ENCODE measurements at places on chromosomes 1 and 21.

DNA sequence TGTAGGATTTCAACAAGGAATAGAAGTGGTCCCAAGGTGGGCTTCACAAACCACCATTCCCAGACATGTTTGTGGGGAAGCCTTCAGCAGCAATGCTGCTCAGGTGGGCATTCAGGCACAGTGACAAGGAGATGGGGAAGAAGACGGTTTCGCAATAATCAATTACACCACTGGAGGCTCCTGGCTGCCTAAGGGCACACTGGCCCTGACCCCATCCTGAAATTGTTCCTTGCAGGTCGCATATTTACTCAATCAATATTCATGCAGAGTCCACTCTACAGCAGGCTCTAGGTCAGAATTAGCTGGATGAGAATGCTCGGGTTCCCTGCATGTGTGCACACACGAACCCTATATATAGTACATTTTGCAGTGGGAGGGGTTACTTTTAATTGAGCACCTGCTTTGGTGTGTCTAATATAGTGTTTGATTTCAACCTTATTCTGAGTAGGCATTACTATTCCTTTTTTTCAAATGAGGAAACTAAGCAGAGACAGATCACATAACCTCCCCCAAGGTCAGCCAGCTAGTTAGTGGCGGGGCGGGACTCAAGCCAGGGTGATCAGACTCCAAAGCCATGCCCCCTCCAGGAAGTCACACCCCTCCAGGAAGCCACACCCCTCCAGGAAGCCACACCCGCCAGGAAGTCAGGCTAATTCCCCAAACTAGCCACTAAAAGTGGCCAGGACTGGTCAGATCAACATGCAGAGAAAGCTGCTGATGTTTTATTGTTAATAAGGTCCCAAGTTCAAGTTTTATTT is 106.5 kb downstream of the HLCS start:
- peak; percentile 77 for DNase-seq

- no peak for DNase-seq
Measured at GRCh38 chr1:3521426-3521825, 67.0 kb downstream of the ARHGEF16 start.

DNA sequence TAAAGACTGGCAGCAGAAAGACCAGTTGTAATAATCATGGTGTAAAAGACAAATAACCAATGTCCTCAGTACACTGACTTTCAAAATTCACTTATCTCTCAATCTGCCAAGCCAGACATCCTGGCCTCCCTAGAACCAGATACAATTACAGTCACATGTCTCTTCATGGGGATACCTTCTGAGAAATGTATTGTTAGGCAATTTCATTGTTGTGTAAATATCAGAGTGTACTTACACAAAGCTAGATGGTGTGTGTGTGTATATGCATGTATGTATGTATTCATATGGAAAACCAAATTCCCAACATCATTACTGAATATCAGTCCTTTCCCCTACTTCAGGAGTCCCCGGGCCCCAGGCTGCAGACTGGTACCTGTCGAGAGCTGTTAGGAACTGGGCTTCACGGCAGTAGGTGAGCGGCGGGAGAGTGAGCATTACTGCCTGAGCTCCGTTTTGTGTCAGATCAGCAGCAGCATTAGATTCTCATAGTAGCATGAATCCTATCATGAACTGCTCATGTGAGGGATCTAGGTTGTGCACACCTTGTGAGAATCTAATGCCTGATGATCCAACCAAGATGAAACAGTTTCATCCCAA is 65.3 kb upstream of the ZNF326 start:
- no peak for DNase-seq

DNA sequence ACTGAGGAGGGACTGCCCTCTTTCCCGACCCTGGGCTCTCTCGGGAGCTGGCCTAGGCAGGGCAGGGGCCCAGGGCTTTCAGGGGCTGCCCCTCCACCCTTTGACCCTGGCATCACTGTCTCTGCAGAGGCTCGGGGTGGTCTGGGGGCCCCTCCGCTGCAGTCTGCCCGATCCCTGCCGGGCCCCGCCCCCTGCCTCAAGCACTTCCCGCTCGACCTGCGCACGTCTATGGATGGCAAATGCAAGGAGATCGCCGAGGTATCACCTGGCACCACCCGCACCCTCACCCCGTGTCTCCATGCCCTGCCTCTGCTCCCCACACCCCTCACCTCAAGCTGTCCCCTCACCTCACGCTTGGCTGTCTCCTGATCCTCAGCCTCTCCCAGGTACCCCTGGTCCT is 5.5 kb downstream of the AMPD2 start:
- no peak for DNase-seq

DNA sequence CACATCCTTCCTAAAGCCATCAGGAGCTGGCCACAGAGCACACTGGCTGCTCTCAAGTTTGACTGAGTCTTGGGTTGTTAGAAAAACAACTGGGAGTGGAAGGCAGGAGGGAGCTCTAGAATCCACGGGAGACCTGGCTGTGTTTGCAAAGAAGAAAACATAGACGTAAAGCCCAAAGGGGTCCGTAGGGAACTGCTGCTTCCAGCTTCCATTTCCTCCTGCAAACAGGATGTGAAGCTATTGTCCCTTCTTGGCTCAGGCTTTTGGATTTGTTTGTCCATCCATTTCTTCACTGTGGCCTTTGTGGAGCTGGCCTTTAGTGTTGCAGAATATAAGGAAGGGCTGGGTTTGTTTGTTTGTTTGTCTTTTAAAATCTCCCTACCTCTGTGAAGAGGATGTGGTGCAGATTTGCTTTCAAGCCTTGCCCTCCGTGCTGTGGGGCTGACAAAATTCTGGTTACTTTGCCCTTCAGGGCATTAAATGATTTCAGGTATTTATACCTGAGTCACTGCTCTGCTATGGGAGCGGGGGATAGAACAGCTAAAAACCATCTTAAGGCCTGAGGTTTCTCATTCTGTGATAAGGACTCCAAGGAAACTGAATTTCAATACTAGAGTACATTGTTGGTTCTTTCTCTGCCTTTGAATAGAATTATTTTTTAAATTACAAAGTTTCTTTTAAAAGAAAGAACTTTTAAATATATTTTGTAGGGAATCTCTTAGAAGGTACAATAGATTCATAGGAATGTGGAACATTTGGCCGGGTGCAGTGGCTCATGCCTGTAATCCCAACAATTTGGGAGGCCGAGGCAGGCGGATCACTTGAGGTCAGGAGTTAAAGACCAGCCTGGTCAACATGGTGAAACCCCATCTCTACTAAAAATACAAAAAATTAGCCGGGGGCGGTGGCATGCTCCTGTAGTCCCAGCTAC is 74.3 kb downstream of the MPZL1 start:
- DNase-seq = no peak

DNA sequence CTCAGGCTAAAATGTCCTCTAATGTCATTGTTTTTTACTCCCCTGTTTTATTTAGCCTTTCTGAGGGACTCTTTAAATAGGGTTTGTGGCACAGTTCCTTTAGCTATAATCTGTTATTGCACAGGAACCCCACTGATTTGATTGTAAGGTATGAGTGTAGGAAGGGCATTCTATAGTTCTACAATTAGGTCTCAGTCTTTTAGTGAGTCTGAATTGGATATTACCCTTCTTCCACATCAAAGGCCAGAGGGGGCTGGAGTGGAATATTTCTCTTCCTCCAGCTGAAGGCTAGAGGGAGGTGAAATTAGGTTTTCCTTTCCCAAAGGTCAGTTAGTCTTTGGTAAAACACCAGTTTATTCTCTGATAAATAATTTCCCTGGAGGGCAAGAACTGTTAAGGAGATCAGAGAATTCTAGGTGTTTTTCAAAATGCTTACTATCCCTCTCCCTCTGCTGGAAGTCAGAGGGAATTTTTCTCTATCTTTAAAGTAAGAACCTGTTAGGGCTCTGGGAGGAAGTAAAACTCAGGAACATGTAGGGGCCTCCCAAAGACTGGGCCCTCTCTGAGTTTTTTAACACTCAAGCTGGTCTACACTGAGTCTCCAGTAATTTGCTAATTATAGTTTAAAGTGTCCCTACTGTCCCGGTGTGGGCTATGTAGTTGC is 176.3 kb upstream of the ZNHIT6 start:
- DNase-seq = no peak

DNA sequence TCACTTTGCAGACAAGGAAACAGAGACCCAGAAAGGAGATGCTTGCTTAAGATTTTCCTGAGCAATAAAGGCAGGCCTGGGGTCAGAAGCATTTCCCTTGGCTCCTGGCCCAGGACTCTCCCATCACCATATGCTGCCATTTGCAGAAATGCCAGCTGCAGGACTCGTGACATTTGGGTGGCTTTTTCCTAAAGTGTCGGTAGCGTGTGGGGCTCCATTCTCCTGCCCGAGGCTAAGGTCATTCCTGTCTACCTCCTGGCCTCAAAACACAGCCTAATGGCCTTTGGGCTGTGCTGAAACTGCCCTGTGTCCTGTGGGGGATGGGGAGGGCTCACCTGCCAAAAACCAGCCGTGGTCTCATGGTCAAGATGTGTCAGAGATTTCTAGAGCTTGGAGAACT is 216.1 kb upstream of the EDN2 start:
- no peak for DNase-seq

DNA sequence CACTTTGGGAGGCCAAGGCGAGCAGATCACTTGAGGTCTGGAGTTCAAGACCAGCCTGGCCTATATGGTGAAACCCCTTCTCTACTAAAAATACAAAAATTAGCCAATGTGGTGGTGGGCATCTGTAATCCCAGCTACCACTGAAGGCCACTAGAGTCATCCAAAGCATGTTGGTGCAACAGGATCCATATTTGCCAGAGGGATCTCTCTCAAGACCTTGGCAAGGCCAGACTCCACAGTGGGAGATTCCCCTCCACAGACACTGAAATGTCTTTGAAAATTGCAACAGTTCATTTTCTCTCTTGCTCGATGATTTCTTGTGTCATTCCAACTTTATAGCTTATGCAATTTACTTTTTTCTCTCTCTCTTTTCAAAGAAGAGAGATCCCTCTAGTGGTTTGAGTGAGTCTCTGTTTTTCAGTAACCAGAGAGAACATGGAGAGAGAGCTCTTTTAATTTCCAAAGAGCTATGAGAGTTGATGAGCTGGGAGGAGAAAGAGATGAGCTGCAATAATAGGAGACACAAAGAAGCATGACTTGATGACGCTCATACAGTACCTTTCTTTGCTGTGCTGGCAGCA is 176.8 kb upstream of the USP25 start:
- DNase-seq = no peak

DNA sequence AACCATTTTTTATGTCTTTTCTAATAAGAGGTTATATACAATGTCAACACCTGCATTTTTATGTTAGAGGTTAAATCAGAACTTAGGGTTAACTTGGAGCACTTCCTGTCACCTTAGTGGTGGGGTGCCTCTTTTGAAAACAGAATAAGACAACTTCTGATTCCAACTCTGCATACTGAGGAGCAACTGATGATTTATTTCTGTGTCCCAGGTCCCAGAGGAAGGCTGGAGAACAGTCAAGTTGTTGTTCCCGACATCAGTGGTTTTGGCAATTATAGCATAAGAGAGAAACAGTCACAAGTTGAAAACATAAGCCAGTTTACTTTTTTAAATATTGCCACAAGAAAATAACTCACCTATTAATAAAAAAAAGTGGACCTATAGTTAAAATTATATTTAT is 871.0 kb upstream of the ADAMTS5 start:
- DNase-seq = no peak

- no peak for DNase-seq
Measured at GRCh38 chr1:35243691-35244090, 24.8 kb upstream of the ZMYM4 start.

- DNase-seq = no peak
Measured at GRCh38 chr1:206442101-206442500, 28.2 kb upstream of the IKBKE start.

DNA sequence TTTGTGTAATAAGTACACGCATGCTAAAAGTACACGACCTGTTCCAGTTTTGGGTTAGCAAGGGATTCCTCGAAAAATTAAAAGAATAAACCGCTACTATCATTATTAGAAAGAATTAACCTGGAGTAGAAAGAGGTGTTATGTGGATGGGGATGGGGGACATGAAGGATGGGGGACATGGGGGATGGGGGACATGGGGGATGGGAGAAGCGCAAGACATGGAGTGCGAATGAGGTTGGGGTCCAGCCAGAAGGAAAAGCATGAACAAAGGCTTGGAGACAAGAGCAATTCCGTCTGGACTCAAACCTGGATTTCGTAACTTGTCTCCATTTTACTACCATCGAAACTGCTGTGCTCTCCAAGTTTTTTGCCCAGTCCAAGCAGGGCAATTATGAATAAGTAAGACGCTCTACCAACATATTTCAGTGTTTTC is 591 bp upstream of the KDM1A start:
- DNase-seq = no peak

GRCh38 chr1:41612953-41613352 is 128.5 kb upstream of the EDN2 start:
- DNase-seq = no peak

- no peak for DNase-seq
Measured at GRCh38 chr21:35359076-35359475, 310.0 kb upstream of the RUNX1 start.

GRCh38 chr1:23567996-23568607 is 8.8 kb upstream of the ID3 start:
- no peak for DNase-seq

- no peak for DNase-seq
Measured at GRCh38 chr1:209431402-209431801, 152.1 kb upstream of the CAMK1G start.

- no peak for DNase-seq
Measured at GRCh38 chr1:198253259-198253658, 96.5 kb downstream of the NEK7 start.

- DNase-seq = no peak
Measured at GRCh38 chr1:8031176-8031785, 5.2 kb upstream of the ERRFI1 start.

- no peak for DNase-seq
Measured at GRCh38 chr1:24743404-24744211, 1.6 kb upstream of the CLIC4 start.

- DNase-seq = peak; percentile 52
Measured at GRCh38 chr1:160755911-160756848, 17.1 kb downstream of the SLAMF7 start.

- DNase-seq = no peak
Measured at GRCh38 chr1:19815801-19816736, 986 bp upstream of the RNF186 start.

DNA sequence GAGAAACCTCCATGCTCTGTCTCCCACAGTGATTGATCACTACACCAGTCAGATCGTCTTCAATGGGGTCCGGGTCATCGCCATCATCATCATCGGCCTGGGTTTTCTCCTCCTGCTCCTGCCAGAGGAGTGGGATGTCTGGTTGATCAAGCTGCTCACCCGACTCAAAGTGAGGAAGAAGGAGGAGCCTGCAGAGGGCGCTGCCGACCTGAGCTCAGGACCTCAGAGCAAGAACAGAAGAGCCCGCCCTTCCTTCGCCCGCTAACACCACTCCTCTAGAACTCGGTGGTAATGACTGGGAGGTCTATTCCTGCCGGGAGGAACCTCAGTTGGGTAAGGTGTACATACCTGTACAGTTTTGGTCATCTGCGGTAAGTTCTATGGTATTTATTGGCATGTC is 50.3 kb upstream of the COA6 start:
- DNase-seq = peak; percentile 75

- DNase-seq = no peak
Measured at GRCh38 chr1:5693568-5693967, 298.7 kb downstream of the NPHP4 start.

GRCh38 chr1:33302325-33302724 is 18.6 kb downstream of the A3GALT2 start:
- DNase-seq = peak; percentile 69

Measured in activated CD4-positive, alpha-beta memory T cell treated with anti-CD3 and anti-CD28 coated beads, Interleukin-2, amount 10 ng/mL, durations not matched to agents 7 days and 5 days (primary cell).